ENCODE measurements at places on chromosomes 3 and 15.

GRCh38 chr15:62783303-62783957 is 259.1 kb upstream of the TPM1 start:
- no peak for DNase-seq

DNA sequence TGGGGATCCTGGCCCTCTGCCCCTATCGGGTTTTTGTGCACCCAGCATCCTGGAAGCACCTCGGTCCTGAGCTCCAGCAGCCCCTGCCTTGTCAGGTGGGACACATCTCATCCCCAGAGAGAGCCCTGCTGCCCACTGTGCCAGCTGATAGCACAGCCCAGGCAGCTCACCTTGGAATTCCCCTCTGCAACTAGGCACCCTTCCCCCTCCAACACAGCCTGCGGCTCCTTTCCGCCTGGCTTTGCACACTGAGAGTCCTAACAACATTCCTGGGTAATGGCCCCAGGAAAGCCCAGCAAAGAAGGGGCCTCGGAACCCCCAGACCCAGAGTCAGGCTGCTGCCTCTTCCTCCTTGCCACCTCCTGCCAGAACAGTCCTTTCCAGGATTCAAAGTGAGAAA is 5.9 kb downstream of the HCN4 start:
- DNase-seq = no peak

- no peak for DNase-seq
These were observed 140.1 kb downstream of the IL20RB start for GRCh38 chr3:137097852-137098251.

DNA sequence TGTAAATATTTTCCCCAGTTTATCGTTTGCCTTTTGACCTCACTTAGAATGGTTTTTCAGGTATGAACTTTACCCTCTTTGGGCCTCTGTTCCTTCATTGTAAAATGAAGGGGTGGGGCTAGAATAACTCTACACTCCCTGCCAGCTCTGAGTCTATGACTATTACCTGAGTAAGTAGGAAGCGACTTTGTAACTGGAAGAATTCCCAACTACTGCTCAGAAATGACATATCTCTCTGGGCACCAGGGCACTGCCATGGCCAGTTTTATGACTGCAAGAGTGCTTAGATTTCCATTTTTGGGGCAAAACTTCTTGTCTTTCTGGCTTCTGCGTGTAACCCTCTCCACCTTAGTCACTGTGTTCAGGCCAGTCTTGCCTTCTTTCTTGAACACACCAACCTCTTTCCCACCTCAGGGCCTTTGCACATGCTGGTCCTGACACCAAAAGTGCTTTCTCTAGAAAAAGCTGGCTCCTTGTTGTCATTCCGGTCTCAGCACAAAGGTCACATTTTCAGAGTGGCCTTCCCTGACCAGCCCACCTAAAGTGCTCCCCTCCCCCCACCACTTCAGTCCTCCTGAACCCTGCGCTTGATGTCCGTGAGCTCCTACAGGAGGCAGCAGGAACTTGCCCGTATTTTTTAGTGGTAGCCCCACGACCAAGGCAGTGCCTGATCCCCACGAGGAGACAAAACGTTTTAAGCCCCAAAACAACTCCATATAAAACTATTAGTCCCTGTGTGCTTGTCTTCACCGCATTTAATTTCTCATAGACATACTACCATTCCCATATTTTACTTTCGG is 25.6 kb downstream of the CDCP1 start:
- no peak for DNase-seq

GRCh38 chr15:75775296-75776064 is 62.8 kb upstream of the CSPG4 start:
- peak; percentile 25 for DNase-seq

DNA sequence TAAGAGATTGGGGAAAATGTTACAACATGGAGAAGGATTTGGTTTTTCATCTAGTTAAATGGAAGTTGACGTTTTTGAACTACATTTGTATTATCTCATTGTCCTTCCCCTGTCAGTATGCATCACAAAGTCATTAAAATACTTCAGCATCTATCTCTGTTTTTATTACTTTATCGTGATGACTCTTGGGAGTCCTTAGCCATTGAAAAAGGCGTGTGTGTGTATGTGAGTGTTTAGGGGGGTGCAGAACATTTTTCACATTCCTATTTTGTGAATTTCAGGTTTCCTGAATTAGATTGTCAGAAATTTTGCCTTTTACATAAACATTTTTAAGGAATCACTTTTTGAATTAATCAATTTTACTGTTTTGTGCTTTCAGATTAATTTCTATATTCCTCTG is 360.6 kb upstream of the SGO1 start:
- DNase-seq = no peak

DNA sequence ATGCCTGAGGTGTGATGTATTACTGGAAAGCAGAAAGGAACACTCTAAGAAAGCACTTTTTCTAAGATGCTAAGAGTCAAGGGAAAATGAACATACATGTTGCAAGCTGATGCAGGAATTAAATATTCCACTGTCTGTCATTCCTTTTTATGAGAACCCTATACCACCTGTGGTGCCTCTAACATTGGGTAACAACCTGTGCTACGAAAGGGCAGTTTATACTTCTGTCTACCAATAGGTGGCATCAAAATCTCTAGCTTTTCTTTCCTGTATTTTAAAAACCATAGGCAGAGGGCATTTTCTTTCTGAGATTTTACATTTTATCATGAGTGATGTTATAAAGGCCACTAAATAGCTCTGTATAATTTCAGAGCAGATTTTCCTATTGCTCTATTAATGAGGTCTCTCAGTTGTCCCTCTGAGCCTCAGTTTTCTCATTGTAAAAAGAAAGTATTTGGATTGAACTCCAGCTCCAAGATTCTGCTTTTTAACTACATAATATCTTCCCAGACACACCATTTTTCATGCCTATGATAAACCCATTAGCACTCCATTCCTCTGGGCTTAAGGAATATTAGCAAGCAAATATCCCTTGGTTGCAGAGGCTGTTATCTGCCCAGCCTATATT is 3.5 kb upstream of the CPNE4 start:
- DNase-seq = peak; percentile 21

DNA sequence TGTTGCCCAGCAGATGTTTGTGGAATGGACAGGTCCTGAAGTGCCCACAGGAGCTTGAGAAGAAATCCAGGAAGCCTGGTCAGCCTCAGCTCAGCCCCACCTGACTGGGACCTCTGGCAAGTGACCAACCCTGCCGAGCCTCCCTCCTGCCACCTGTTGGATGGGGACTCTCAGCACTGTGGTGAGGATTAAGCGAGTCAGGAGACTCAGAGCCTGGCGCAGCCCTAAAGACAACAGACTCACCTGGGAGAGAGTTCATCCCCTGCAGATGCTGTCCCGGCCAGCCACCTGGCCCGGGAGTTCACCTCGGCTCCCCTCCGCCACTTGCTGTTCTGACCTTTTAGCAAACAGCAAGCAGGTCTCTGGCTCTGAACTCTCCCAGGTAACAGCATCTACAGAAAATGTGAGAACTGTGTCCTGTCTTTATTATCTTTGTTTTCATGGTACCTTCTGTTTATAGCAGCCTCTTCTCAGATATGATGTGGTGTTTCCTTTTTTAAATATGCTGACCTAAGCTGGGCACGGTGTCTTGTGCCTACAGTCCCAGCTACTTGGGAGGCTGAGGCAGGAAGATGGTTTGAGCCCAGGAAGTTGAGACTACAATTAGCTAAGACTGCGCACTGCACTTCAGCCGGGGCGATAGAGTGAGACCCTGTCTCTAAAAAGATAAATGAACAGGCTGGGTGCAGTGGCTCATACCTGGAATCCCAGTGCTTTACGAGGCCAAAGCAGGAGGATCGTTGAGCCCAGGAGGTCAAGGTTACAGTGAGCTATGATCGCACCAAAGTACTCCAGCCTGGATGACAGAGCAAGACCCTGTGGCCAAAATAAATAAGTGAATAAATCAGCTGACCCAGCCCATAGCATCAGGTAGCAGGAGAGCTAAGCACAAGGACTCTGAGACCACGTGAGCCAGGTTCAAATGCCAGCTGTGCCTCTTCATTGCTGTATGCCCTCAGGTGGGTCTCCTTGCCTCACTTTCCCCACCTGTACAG is 32.4 kb upstream of the SLC6A6 start:
- no peak for DNase-seq

DNA sequence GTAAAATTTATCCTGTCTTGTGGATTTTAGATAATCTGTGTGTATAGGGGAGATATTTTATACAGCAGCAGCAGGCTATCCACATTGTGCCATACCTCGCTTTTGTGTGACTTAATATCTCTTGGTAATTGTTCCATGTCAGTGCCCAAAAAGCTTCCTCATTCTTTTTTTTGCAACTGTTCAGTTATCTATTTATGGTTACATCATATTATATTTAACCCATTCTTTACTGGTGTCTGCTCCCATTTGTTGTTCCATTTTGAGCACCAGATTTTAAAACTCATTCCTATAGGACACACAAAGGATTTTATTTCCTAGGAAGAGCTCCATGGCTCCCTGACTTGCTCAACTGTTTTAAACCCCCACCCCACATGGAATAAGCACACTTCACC is 86.3 kb upstream of the RASGRP1 start:
- DNase-seq = no peak
